ENCODE measurements at places on chromosomes 2 and 18.

DNA sequence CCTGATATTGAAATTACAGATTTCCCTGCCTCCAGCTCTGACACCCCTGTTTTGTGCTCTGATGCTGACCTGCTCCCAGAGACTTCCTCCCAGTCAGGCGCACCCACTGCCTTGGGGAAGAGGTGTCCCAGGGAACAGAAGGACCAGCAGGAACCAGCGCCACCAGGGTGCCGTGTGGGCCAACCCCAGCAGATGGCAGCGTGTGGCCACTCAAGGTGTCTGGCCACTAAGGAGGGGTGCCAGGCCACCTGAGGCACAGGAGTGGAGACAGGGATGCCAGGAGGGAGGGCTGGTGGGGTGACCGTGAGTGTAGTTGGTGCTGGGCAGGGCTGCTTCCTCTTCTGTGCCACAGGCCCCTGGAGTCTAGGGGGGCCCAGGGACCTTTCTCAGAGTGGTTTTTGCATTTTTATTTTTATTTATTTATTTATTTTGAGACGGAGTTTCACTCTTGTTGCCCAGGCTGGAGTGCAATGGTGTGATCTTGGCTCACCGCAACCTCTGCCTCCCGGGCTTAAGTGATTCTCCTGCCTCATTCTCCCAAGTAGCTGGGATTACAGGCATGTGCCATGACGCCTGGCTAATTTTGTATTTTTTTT is 56.0 kb downstream of the TEX44 start:
- peak; percentile 84 for DNase-seq

GRCh38 chr18:70276416-70277191 is 12.2 kb upstream of the SOCS6 start:
- DNase-seq = no peak

DNA sequence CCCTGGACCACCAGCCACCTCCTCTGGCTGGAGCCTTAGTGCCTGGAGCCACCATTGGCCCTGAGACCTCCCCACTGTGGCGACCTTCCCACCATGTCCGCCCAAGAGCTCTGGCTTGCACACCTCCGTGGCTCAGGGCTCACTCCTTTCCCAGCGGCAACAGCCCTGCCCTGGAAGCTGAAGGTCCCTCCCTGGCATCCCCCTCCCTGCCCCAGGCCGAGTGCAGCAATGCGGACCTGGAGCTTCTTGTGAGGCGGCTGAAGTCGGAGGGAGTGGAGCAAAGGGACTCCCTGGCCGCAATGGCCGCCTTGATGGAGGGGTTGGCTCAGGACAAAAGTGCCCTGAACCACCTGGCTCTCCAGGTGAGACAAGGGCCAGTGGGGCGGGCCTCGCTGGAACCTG is 28.6 kb downstream of the CROCC2 start:
- DNase-seq = peak; percentile 11

DNA sequence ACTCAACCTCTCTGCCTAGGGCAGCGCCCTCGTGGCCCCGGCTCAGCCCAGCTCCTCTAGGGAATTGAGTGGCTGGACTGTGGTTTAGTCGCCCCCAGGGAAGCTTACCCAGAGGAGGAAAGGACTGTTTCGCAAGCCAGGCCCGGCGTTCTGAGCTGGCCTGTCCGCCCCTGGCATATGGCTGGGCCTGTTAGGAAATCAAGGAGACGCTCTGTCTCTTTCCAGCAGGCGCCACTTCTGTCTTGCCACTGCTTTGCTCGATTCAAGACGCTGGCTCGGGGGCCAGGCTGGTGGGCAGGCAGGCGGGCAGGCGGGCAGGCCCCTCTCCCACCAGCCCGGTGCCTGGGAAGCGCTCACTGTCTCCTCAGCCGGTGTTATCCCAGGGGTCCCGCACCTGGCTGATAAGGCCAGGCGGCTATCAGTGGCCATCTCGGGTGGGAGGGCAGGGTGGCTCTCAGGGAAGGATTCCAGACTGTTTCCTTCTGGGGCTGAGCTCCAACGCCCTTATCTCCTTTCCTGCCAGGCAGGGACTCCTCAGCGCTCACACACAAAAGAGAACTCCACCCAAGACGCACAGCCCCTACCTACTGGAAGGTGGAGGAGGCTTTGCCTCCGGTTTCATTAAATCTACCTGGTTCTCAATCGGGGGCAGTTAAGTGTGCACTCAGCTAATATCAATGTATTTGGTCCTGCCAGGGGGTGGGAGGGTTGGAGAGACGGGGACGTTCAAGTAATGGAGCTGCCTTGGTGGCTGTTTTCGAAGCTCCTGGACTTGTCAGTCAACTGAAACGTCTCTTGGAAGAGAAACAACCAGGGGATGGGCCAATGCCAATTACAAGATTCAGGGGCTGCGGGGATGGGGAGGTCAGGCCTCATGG is 109.1 kb downstream of the SMAD7 start:
- DNase-seq = no peak

- no peak for DNase-seq
Observed at GRCh38 chr2:133599211-133599803, 31.0 kb upstream of the NCKAP5 start.

GRCh38 chr2:203759690-203760365 is 53.4 kb downstream of the CD28 start:
- no peak for DNase-seq

DNA sequence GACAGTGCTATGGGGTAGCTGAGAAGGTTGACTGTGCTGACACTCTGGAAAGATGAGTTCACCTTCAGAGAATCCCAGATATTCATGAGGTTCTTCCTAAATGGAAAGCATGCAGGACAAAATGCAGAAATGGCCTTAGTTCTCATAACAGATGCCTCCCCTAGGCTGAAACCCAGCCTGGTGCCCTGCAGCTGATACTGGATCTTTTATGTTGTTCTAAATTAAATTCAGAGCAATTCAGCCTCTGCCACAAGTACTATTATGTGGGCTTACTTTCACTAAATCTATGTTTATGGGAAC is 172.0 kb upstream of the SERPINE2 start:
- no peak for DNase-seq

DNA sequence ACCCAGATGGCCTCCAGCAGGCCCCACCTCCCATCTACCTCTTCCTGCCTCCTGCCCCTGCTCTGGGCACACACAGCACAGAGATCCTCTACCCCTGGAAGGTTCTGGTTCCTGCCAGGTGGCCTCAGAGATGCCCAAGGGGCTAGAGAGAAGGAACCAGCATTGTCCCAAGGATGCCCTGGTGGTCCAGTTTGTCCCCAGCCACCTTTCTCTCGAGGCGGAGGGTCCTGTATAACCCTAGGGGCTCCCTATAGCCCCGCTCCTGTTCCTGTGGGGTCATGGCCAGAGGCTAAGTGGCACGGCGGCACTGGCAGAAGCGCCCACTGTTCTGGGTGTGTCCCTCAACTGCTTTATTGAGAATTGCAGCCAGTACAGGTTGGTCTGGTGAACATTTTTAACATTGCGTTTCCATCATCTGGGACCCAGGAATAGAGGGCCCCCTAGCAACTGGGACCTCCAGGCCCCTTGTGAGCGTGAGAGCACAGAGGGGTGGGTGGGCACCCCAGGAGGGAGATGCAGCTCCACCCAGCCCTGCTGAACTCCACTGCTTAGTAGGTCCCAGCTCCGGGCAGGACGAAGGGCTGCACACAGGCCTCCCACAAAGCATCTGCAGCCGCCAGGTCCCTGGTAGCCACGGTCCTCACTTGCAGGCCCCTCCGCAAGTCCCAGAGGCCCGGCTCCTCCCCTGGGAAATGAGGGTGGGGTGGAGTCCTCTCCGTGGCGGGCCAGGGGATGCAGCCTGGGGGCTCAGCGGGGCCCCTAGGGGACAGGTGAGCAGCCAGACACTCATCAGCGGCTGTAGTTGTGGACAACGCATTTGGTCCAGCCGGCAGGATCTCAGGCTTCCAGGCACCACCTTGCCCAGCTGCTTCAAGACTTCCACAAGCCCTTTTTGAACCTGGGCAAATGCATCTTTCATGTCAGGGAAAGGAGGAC is 33.1 kb downstream of the GPC1 start:
- peak; percentile 14 for DNase-seq

DNA sequence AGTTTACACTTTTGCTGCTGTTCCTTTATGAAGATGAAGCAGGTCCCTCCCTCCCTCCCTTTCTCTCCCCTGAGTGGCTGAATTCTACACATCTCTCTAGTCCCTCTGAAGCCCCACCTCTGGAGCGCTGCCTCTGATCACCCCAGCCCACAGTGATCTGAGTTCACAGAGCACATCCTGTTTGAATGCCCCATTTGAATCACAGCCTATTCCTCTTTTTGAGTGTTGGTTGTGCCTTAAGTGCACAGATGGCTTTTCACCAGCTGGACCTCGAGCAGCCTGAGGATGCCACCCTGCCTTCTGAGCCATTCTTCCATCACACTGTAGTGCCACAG is 87.1 kb downstream of the ITGB1BP1 start:
- no peak for DNase-seq

DNA sequence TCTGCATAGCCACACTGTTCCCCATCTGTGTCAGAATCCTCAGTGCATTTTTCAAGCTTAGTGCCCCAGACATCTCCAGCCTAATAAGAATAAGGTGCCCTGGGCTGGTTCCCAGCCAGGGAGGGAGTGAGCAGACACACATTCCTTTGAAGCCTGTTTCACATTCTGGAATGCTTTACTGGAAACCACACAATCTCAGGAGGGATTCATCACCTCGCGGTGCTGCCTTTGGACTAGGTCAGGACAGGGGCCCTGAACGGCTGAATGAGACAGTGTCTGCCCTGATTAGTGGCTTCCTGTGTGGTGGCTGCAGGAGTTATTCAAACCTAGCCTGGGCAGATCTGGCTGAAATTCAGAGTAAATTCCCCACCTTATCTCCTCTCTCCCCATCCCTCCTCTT is 108.0 kb upstream of the LDAH start:
- DNase-seq = no peak

GRCh38 chr2:100278501-100278900 is 43.8 kb downstream of the LONRF2 start:
- DNase-seq = no peak

DNA sequence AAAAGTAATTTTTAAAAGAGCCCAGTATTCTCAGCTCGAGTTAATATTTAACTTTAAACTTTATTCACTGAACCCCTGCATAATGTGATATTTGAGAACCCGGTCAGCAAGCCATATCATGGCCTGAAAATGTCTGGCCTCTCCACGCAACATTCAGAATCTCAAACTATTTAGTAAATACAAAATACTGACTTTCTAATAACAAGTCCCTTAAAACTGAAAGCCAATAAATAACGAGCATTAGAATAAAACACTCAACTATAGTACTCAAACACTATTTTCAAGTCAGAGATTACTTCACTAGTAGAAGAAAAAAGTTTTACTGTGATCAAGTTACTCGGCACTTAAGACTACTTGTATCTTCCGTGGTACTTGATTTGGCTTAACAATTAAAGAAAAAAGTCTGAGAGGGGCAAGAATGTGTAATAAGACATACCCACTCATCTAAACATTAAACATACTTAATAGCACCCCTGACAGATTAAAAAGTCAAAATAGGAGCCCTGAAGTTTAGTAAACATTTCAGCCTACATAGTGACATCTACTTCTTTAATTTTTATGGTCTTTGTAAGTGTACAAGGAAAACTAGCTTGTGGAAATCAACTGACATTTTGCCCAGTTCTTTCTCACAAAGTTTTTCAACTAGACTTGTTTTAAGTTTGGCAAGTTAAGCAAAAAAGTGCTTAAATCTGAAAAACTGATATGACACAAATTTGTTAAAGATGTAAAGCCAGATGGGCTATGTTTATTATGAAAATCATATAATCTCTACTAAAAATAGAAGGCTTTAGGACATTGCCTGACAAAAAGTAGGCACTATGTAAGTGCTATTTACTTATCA is 38.2 kb downstream of the RTN4 start:
- DNase-seq = no peak

DNA sequence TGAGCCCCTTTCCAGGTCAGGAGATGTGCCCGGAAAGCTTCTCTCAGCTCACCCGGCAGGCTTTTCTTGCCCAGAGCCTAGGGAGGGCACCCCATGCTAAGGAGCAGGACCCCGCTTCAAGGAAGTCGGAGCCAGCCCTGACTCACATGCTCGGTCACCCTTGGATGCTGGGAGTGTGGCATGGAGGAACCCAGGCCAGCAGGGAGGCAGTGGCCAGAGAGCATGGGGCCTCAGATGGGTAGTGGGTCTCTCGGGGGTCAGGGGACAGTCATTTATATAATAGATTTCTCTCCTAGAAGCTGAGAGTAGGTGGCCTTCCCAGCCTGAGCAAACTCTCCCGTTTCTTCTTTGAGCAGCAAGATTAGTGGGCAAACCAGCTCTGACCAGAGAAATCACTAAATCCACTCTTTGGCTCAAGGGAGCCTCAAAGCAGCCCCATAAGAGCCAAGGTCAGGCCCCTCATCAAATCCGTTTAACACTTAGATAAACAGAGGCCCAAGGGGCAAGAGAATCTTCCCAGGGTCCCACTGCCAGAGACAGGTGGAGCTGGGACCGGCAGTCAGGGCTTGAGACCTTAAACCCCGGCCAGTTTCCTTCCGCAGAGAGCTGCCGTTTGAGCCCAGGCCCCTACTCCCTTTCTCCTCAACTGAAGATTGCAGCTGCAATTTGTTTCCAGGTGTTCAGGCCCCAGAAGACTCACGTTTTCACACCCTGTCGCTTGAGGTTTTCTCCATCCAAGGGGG is 113.1 kb downstream of the CYP26B1 start:
- no peak for DNase-seq

DNA sequence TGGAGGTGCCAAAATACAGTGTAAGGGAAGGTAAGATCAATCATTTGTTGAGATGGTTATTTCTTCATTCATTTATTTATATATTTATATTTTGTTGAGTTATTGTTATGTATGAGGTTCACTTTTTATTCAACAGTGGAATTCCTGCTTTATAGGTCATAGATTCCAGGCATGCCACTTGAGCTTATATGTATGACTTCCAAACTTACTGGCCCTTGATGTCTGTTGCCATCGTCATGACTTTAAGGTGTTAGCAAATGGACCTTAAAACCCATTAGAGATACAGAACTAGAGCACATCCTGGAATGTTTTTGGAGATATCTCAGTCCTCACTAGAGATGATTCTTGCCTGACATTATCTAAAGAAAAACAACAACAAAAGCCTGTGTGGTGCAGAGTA is 25.9 kb downstream of the CCDC85A start:
- no peak for DNase-seq

GRCh38 chr18:23884681-23885375 is 129.7 kb upstream of the TTC39C start:
- DNase-seq = peak; percentile 37

GRCh38 chr18:27605107-27605834 is 420.2 kb upstream of the CHST9 start:
- peak; percentile 61 for DNase-seq

- no peak for DNase-seq
Observed at GRCh38 chr2:120583121-120583520, 152.5 kb upstream of the GLI2 start.

- DNase-seq = no peak
Observed at GRCh38 chr18:58256316-58257080, 212.5 kb downstream of the NEDD4L start.

DNA sequence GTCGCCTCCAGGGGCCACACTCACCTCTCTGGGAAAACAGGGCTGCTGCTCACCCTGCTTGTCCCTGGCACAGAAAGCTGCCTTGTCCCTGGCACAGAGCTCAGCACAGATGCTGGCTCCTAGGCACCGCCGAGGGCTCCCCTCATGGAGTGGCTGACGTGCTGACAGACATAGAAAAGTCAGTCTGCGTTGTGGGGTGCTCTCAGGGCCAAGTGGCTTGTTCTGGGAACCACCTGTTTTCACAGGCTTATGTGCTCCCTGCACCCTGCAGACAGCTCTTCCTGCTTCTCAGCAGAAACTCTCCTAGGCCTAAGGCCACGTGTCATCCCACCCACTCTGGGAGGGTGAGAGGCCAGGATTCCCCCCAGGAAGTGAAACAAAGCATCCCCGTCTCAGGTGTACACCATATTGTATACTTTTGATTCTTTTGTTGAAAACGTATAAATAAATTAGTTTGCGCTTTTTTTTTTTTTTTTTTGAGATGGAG is 84.7 kb upstream of the TMEM200C start:
- DNase-seq = no peak

Data from WTC11 (cell line).